Activated CD4-positive, alpha-beta T cell treated with anti-CD3 and anti-CD28 coated beads for 4 hours (primary cell): ENCODE measurements at places on chromosomes 6 and 20.

GRCh38 chr6:156175433-156175832 lies 601.7 kb upstream of the ARID1B start:
- no peak for DNase-seq

DNA sequence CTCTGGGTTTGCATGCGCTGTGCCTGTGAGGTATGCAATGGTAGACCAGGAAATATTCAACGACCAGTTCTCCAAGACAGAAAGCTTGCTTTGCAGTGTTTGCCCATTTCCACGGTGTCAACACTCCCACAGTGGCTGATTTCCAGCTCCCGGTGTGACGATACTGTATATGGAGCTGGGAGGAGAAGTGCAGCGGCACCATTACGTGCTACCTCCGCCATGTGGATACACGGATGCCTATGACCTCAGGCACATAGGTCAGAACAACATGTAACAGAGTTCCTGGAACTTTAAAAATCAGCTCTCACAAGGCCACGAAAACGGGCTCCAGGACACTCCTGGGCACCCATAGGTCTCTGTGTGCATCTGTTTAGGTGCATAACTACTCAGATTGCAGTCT lies 51.1 kb downstream of the NFATC2 start:
- no peak for DNase-seq

DNA sequence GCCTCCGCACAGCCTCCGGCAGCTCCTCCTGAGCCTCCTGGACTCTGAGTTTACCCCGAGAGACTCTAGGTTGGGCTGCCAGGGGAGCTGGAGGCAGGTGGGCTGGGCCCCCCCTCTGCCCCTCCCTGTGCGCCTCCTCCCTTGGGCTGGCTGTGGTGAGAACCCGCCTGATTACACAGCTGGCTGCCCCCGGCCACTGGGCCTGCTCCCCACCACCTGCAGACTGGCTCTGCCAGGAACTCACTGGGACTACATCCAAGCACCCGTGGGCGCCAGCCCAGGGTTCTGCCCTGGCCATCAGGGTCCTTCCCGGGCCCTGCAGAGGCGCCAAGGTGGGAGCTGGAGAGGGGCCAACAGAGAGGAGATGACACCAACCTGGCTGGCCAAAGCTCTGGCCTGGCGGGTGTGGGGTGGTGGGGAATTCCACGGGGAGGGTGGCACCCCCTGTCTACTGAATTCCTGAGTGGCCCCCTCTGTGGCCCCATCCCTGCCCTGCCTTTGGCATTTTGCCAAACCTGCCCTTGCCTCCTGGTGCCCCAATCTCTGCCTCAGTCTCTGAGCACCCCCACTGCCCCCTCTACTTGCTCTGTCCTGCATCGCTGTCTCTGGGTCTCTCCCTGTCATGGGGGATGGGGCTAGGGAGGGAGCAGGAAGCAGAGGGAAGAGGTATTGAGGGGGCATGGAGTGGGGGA lies 21.9 kb upstream of the CDH22 start:
- no peak for DNase-seq

DNA sequence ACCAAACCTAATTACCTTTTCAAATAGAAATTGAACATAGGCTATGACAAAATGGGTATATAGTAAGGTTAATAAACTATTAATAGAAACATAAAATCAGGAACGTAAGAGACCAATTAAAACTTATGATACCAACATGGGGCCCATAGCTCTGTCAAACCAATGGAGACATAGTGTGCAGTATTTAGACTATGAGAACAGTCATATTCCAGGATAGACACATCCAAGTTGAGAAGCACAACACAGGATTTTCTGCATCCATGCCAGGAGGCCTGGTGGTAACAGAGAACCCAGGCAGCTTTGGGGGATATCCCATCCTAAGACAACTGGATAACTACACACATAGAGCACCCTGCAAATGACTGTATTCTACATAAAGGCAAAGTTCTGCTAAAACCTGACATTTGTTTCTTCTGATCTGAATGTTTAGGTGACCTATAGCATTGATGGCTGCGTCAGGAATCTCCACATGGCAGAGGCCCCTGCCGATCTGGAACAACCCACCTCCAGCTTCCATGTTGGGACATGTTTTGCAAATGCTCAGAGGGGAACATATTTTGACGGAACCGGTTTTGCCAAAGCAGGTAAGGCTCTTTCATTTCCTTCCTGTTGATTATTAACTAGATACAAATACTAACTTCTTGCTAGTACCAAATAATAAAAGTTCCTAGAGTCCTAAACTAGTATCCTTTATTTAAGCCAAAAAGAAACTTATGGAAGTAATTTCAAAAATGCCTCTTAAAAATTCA lies 202.7 kb downstream of the ARHGAP18 start:
- no peak for DNase-seq

- DNase-seq: no peak
Observed at GRCh38 chr6:151186306-151186705, 53.5 kb upstream of the AKAP12 start.

GRCh38 chr6:145600299-145600698 lies 135.0 kb downstream of the EPM2A start:
- DNase-seq: no peak

DNA sequence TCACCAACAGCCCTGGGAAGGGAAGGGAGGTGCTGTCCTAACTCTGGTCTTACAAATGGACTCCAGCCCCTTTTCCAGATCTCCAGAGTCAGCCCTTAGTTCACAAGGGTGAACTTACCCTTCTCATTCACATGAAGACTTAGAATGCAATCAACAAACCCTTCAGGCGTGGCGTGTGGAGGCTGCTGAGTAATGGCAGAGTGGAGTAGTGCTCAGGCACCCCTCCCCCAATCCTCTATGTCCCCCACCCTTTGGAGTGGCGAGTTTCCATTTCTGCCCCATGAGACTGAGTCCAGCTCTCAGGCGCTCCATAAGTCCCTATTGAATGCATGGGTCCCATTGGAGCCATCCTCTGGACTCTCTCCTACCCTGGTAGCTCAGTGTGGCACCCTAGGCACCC lies 3.3 kb downstream of the SNAI1 start:
- DNase-seq: no peak

GRCh38 chr20:33830371-33830770 lies 19.2 kb downstream of the CHMP4B start:
- no peak for DNase-seq
